ENCODE measurements at places on chromosomes 3 and 15.
A peak's percentile ranks its signal among the peaks of the same experiment; 100 is the strongest.

DNA sequence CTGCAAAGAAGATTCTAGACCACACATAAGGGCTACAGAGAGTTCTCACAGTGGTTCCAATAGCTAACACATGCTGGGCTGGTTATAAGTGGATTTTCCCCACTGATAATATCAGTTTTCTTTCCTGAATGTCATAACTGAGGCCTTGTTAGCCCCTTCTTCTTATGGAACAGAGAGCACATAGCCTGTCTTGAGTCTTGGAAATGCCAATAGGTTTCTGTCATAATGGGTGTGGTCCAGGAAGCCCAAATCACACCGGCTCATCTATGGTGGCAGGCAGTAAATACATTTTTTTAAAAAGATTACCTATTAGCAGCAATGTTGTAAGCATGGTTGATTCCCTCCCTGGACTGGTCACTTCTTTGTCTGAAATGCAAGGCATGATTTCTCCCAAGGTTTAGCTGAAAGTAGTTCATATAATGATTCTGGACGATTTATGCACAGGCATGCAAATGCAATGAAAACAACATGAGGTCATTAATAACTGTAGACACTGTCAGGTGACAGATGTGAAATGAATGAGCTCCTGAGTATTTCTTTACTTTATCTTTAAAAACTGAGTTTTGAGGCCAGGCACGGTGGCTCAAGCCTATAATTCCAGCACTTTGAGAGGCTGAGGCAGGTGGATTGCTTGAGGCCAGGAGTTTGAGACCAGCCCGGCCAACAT, 67.2 kb upstream of the ATP2C1 start:
- no peak for DNase-seq

DNA sequence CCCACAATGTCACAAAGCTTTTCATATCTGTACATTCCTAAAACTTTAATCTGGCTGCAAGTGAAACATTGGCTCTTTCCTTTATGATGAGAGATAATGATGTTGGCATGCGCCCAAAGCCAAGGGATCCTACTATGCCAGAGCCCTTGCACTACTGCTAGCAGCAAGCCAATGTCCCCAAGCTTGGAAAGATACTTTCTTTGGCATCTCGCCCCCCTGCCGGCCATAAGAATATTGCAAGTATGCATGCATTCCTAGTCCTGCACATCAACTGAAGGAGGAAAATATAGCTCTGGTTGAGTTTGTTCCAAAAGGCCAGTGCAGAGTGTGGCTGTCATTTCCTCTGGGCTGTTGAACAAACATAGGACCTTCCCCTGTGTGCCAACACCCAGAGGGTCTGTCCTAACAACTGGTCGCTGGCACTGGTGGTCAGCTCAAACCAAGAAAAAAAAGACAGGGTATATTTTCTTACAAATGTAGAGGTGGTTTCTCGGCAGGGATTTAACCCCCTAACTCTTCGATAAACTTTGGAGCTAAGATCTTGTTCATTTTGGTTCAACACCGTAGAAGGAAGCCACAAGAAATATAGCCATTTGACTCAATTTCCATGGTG, 120.9 kb upstream of the ZBED2 start:
- DNase-seq, result peak; percentile 10

- DNase-seq, result no peak
Measured at GRCh38 chr3:14691239-14691638, 16.3 kb downstream of the C3orf20 start.

DNA sequence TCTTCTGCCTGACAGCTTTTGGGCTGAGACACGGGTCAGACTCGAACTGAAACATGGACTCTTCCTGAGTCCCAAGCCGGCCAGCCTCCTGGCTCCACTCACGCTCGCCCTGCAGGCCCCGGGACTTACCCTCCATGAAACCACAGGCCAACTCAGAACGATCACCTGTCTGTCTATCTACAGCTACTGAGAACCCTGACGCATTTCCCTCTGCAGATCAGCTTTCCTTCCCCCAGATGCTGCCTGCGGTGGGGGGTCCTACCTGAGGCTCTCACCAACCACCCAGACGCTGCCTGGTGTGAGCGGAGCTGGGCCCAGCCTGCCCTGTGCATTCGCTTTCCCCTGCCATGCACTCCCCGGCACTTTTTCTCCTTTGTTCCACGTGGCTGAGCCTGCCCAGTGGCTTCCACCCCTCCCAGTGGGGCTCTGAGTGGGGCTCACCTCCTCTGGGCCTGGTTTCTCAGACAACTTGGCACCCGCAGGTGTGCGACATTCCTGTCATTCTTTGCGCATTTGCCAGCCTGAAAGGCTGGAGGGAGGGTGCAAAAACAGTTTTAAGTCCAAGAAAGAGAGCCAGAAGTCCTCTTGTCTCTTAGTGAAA, 60.2 kb downstream of the PLXNA1 start:
- DNase-seq, result no peak

GRCh38 chr3:11128682-11129632, 25.3 kb upstream of the HRH1 start:
- DNase-seq, result no peak

DNA sequence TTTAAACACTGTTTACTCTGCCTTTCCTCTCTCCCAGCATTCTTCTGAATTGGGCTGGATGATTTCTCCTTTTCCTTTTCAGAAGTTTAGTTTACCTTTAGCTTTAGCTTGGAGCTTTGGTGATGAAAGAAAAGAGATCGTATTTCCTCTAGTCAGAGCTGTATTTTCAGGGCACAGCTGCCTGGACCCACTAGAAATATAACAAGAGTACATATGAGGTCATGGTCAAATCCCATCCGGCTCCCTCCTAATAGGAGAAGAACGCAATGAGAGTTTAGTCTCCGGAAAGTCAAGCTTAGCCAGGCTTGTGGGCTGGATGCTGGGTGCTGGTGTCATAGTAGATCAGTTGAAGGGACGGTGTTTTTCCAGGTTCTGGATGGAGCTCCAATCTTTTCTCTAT, 177.1 kb upstream of the PFN2 start:
- no peak for DNase-seq

GRCh38 chr3:30004481-30004880, 601.9 kb upstream of the TGFBR2 start:
- no peak for DNase-seq

DNA sequence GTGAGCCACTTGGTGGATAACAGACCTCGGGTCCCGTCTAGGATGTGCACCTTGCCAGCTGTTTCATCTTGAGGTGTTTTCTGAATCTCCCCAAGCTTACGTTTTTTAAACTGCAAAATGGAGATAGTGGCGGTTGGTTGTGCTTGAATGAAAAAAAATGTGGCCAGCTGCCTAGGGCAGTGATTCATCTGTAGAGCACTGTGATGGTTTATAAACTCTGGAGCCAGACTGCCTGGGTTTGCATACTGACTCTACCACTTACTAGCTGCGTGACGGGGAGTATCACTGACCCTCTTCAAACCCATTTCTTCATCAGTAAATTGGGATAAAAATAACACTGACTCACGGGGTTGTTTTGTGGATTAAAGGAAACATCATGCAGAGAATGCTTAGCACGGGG, 159.1 kb downstream of the CHL1 start:
- DNase-seq, result no peak

DNA sequence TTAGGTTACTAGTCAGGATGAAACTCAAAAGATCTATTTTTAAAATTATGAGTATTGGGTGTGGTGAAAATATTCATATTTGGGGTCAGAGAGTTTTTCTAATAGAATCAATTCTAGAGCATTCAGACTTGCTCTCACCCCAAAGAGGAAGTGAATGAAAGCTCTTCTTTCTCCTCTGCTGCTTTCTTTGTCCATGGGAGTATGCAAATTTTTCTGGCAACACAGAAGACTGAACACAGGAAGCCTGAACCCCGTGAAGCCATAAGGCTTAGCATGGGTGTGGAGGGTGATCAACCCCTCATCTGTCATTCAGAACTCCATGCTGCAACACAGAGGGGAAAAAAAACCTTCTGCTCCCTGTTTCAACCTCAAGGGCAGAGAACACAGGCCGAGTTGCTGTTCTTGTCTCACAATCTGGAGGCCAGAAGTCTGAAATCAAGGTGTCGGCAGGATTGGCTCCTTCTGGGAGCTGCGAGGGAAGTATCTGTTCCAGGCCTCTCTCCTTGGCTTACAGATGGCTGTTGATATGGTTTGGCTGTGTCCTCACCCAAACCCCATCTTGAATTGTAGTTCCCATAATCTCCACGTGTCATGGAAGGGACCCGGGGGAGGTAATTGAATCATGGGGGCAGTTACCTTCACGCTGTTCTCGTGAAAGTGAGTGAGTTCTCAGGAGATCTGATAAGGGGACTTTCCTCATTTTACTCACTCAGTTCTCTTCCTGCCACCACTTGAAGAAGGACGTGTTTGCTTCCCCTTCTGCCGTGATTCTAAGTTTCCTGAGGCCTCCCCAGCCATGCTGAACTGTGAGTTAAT, 33.7 kb upstream of the CD47 start:
- peak; percentile 39 for DNase-seq

DNA sequence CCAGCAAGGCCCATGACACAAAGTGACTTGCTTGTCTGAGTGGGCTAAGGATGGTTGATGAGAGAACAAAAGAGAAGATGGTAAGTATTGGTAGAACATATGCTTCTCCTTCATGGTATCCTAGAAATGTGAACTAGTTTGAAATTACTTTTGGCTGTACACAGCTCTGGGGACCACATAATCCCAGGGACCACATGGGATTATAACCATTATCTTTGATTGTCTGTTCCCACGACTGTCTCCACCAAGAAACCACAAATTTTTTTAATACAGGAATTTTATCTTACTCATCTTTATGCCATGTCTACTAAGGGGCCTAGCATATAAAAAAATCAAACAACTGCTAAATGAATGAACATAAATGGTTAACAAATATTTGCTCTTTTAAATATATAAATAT, 155.3 kb upstream of the PRICKLE2 start:
- no peak for DNase-seq

- DNase-seq, result no peak
Measured at GRCh38 chr15:82159922-82160321, 102.6 kb downstream of the EFL1 start.

GRCh38 chr3:69591164-69591736, 148.0 kb upstream of the MITF start:
- DNase-seq, result no peak

DNA sequence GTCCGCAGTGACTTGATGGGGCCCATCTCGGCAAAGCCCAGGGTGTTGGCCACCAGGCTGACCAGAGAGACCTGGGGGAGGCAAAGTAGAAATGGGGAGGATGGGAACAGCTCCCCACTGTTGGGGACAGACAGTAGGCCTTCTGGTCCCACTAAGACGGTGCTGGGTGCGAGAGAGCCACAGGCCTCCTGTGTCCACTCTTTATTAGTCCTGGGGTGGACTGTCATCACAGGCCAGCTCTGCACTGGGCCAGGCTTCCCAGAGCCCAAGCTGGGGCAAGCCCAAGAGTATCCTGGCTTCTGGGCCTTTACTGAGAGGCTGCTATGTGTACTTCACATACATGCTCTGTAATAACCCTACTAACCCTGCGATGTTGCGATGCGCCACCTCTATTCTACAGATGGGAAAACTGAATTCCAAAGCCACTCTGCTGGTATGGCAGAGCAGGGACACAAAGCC, 66.4 kb downstream of the EXOG start:
- no peak for DNase-seq

GRCh38 chr3:13269711-13270378, 150.3 kb downstream of the NUP210 start:
- no peak for DNase-seq

- no peak for DNase-seq
Measured at GRCh38 chr3:128432971-128433836, 33.5 kb downstream of the DNAJB8 start.

DNA sequence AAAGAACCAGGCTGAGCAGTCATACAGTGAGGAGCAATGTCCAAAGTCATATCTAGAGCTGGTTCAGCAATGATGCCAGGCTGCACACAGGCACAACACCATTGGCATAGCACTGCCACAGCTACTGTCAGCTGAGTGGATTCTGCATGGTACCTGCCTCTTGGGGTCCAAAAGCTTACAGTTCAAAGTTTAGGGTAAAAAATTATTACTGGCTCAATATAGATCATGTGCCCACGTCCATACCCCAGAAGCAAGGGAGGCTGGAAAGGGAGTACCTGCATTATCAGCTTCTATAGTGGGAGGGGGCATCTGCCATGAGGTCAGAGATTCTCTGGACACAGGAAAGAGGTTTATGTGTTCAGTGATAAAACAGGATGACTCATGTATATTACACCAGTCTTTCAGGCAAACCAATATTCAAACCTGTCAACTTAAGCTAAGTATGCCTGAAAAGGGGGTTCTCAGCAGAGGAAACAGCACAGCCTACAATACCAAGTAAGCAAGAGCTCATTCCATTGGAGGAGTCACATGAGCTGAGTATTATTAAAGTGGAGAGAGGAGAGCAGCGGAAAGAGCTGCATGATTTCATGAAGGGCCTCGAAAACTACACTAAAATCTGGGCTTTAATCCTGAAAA, 99.0 kb downstream of the ANO10 start:
- no peak for DNase-seq

- DNase-seq, result no peak
Measured at GRCh38 chr3:3110749-3111361, 681 bp upstream of the IL5RA start.

- DNase-seq, result no peak
Measured at GRCh38 chr15:74777769-74778598, 3.9 kb upstream of the CSK start.

GRCh38 chr15:56351957-56352506, 13.2 kb upstream of the TEX9 start:
- DNase-seq, result no peak

- DNase-seq, result no peak
Measured at GRCh38 chr3:85758442-85758841, 799.7 kb downstream of the CADM2 start.

DNA sequence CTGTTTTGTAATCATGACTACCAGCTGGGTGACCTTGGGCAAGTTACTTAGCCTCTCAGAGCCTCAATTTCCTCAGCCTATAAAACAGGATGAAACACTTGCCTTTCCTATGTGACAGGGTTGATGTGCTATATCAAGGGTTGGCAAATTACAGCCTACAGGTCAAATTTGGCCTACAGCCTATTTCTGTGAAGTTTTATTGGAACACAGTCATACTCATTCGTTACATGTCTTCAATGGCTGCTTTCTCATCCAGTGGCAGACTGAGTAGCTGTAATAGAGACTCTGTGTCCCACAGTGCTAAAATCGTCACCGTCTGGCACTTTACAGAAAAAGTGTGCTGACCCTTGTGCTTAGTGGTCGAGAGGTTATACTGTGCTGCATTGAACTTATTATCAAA, 16.6 kb downstream of the ABHD6 start:
- no peak for DNase-seq

DNA sequence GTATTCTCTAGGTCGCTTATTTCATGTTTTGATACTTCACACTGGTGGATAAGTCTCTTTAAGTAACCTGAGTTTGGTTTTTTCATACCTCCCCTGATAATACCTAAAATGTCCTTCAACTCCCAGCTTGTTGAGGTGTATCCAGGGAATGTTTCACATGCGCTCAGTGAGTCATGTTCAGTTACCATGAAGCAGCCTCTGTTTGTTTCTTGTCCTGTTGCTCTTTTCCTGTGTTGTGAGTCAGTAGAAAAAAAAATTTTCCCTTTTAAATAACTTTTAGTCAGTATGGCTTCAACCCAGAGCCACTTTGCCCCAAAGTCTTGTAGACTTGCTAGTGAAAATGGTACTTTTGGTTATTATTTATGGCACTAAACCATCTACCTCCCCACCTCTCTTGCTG, 278.4 kb upstream of the ZPLD1 start:
- no peak for DNase-seq

Data from stimulated activated CD4-positive, alpha-beta T cell treated with anti-CD3 and anti-CD28 coated beads, Interleukin-1b, Interleukin-23, amount 100 ng/mL, for 1 hour (primary cell).